ENCODE measurements at places on chromosomes 7 and 10.

DNA sequence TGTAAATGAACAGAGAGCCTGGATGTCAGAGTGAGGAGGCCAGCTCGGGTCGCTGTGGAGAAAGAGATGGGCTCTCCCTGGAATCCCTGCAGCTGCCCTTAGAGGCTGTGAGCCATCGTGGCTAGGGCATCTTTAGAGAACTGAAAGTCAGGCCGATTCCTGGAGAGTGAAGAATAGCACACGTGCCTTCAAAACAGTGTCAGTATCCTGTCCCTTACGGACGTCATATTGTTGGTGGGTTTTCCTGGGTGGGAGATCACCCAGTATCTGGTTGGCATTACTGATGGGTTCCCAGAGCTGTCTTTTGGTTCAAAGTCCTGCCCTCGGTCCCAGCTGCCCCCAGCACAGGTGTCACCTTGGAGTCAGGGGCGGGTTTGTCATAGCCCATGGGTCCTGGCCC, 25.3 kb downstream of the IKZF1 start:
- DNase-seq, result no peak

DNA sequence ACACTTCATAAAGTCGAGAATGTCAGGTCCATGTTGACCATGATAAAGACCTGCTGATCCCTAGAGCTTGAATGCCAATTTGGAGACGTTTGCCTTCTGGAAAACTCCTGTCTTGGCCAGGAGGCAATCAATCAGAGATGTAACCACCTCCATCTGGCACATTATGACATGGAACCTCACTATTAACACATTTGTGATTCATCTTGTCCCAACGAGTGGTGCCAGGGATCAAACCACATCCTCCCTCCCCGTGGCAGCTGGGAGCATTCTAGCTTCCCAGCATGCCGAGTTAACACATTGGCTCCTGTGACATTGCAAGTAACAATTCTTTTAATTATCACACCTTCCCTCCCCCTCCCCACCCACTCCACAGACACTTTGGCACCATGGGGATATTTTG, 84.0 kb upstream of the PPP1R17 start:
- DNase-seq, result no peak

DNA sequence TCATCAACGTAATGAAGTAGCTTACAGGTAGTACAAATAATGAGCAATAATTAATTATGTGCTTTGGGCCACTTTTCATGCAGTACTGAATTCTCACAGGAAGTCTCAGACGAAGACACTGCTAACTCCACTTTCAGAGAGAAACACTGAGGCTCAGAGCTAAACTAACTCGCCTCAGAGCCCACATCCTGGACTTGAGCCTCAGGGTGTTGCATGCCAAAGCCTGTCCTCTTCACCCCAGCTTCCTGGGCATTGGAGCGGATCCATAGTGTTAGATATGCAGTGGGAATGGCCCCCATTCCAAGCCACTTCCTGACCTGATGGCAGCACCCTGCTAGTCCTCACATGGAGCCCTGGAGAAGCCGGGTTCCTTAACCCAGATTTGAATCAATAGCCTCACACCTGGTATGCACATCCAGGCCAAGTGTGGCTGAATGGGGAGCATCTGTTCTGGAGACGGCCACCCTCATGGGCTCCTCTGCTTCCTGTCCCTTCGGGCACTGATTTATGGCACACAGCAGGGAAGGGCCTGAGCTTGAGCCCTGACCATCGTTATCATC, 265.1 kb upstream of the ZNF32 start:
- no peak for DNase-seq

DNA sequence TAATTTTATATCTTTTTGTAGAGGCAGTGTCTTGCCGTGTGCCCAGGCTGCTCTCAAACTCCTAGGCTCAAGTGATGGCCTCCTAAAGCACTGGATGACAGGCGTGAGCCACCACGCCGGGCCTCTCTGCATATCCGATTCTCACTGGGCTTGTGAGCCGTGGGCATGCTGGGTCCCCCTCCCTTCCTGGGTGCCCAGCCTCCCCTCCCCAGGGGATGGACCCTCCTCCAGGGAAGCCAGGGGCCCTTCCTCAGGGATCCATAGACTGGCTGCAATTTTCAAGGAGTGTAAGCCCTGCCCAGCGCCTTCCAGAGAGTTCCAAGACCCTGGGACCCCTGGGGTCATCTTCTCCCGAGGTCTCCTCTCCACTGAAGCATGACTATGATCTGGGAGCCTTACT, 23.7 kb upstream of the ELFN1 start:
- no peak for DNase-seq

DNA sequence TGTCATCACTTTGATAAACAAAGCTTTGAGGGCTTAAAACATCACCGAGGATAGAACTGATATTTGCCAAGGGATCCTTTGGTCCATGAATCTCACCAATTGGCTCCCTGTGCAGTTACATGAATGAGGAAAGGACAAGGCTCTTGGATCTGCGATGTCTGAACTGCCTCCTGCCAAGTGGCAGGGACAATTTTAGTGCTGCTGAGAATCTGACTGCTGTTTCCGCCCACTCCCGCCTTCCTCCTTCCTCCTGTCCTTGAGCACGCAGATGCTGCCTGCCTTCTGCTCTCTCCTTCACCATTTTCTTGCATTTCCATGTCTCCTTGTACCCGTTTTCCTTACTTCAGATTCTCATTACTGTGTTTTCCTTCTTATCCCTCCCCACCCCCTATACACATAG, 26.8 kb upstream of the ITPRID1 start:
- DNase-seq, result no peak

Data from NCI-H345 (cell line).